ENCODE measurements at places on chromosomes 4 and X.

GRCh38 chrX:39850630-39851152 lies 247.1 kb downstream of the BCOR start:
- DNase-seq, result no peak

DNA sequence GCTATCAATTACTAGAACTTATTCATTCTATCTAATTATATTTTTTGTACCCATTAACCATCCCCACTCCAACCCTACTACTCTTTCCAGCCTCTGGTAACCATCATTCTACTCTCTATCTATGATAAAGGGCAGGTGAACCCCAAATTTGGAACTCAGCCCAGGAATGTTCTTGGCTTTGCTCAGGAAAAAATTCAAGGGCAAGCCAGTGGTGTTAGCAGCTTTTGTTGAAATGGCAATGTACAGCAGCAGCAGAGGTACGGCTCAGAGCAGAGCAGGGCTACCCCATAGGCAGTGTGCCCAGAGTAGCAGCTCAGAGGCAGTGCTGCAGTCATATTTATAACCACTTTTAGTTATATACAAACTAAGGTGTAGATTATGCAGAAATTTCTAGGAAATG lies 138.2 kb downstream of the RNF150 start:
- DNase-seq, result no peak

- DNase-seq, result no peak
Measured at GRCh38 chr4:96366632-96367031, 526.7 kb downstream of the PDHA2 start.

GRCh38 chrX:25755194-25755593 lies 382.9 kb upstream of the MAGEB18 start:
- no peak for DNase-seq

DNA sequence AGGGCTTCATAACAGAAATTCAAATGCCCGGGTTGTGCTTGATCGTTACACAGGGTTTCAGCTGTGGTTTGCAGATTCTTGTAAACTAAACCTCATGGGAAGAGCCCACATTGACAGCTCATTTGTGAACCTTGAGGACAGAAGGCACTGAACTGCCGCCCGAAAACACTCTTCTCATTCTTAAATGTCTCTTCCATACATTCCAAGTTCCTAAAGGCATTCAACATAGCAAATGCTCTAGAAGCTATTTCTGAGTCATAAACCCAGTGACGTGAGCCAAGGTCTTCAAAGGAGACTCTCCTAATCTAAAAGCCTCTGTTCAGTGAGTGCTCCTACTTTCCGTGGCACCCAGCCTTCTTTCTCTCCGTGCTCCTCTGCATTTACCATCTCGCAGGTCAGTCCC lies 737.8 kb upstream of the FRG1 start:
- DNase-seq, result no peak

GRCh38 chrX:7127056-7127455 lies 20.5 kb upstream of the STS start:
- no peak for DNase-seq

DNA sequence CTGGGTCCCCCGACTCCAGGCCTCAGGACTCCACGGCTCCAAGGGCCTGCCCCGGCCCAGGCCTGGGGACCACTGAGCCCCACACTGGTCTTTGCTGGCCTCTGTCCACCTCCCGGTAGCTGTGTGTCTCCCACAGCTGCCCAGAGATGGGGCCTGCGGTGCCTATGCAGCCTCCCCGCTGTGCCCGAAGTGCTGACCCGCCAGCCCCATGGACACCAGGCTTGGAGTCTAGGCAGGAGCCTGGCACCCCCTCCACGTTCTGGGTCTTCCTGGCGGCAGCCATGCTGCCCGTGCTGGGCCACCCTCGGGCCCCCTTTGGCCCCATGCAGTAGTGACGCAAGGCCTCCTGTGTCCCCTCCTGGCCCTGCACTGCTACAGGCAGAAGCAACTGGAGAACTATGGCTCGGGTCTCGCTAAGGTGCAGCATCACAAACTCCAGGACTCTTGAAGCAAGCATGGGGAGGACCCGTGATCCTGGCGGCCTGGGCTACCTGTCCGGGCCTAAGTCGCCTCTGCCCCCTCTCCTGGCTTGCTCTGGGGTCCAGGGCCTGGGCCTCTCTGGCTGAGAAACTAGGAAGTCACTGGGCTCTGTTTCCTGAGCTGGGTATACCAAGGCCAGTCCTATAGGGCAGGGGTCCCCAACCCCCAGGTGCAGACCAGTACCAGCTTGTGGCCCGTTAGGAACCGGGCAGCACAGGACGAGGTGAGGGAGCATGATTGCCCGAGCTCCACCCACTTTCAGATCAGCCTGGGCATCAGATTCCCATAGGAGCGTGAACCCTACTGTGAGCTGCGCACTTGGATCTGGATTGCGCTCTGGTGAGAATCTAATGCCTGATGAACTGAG lies 917 bp downstream of the MYL5 start:
- DNase-seq, result no peak

GRCh38 chrX:42000836-42001235 lies 77.5 kb upstream of the CASK start:
- DNase-seq, result no peak
